SK-N-SH (cell line): ENCODE measurements at places on chromosomes 4 and X.
A peak's percentile ranks its signal among the peaks of the same experiment; 100 is the strongest.

GRCh38 chr4:169098054-169098497 is 88.0 kb upstream of the CBR4 start:
- DNase-seq: no peak

- DNase-seq: no peak
Observed at GRCh38 chrX:153967536-153968224, 3.9 kb downstream of the HCFC1 start.

GRCh38 chr4:111676533-111676932 is 468.7 kb upstream of the FAM241A start:
- no peak for DNase-seq

DNA sequence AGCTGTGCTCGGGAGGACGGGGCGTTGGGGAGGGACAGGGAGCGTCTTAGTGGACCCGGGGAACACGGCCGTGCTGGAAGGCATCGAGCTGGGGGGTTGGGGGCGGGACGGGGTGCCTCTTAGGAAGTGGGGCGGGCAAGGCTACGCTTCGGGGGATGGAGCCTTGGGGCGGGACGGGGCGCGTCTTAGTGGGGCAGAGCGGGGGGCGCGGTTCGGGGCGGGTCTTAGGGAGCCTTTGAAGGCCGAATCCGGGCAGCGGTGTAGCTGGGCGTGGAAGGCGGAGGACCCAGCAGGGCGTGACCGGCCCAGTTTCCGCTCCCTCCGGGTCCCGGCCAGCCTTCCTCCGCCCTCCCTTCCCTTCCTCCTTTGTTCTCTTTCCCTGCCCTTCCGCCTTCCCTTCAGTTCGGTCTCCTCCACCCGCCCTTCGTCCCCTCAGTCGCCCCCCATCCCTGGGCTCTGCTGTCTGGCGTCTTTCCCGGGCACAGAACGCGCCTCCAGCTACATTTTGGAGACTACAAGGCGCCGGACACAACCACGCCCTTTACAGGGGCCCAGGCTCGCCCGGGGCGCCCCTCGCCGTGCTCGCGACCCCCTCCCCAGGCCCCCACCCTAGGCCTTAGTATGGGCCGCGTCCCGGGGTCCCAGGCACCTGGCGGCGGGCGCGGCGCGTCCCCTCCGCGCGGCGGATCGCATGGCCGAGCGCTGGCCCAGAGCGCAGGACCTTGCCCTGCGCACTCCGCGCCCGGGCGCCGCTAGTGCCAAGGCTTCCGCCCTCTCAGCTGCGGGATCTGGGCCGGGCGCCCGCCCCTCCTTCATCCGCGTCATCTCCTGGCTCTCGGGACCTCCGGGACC is at the start of gene ARSD:
Gene ARSD (minus strand): TSS at position 757 of the 852 bp plus-strand sequence. CDS start 64 bp downstream, at position 693.
- DNase-seq: peak; percentile 86

- no peak for DNase-seq
Observed at GRCh38 chr4:26568446-26568994, 15.4 kb upstream of the TBC1D19 start.

DNA sequence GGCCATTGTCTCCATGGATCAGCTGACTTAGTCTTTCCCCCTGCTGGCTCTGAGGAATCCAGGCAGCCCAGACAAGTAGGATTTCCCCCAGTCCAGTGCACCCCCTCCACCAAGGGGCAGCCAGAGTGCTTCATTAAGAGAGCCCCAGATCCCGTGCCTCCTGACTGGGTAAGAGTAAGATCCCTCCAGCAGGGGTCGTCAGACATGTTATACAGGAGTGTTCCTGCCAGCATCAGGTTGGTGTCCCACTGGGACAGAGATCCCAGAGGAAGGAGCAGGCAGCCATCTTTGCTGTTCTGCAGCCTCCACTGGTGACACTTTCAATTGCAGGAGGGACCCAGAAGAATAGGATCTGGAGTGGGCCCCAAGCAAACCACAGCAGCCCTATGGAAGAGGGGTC is 29.0 kb upstream of the INPP4B start:
- no peak for DNase-seq

GRCh38 chrX:56744996-56745395 is 16.0 kb downstream of the NBDY start:
- no peak for DNase-seq
